ENCODE measurements at places on chromosomes 11 and 22. TPM values are rescaled to one million over a fixed set of nuclear protein-coding genes. Genes with fewer than 3 reads are reported as not detected.

The ARFIP2 gene
- total RNA-seq = 69.5 TPM

The MAJIN gene
- total RNA-seq = not detected

The CRYBB1 gene
- not detected for total RNA-seq

The GPHA2 gene
- not detected for total RNA-seq

The EHF gene
- not detected for total RNA-seq
